Left lung (tissue), 14 donors: ENCODE measurements at places on chromosomes 3 and 15. TPM values are rescaled to one million over a fixed set of nuclear protein-coding genes. Genes with fewer than 3 reads are reported as not detected.

A4GNT gene
- polyA plus RNA-seq: 0.36 TPM

GOLGA8Q gene
- 8.0 TPM for polyA plus RNA-seq

CLRN1 gene
- not detected for polyA plus RNA-seq

GOLGA6L10 gene
- polyA plus RNA-seq: 13.6 TPM

IQCH gene
- 2.6 TPM for polyA plus RNA-seq

TMA7 gene
- polyA plus RNA-seq: 268 TPM

ANKRD63 gene
- not detected for polyA plus RNA-seq

FSD2 gene
- 0.49 TPM for polyA plus RNA-seq

PGBD4 gene
- polyA plus RNA-seq: 2.3 TPM

EIF4G1 gene
- 204 TPM for polyA plus RNA-seq

STAB1 gene
- polyA plus RNA-seq: 46.9 TPM

PLS1 gene
- polyA plus RNA-seq: 17.7 TPM

MKRN2OS gene
- polyA plus RNA-seq: 1.2 TPM

PRRT3 gene
- 3.2 TPM for polyA plus RNA-seq

CCDC191 gene
- 21.7 TPM for polyA plus RNA-seq

SCG3 gene
- polyA plus RNA-seq: 2.2 TPM

NRROS gene
- polyA plus RNA-seq: 6.6 TPM

GUCA1C gene
- polyA plus RNA-seq: not detected

CCR8 gene
- not detected for polyA plus RNA-seq

PRR20G gene
- polyA plus RNA-seq: not detected

GOLGA8G gene
- polyA plus RNA-seq: not detected

HHATL gene
- polyA plus RNA-seq: 1.0 TPM

PRSS50 gene
- 0.78 TPM for polyA plus RNA-seq

SCG5 gene
- 11.1 TPM for polyA plus RNA-seq

CACNA2D2 gene
- polyA plus RNA-seq: 15.4 TPM

RLBP1 gene
- polyA plus RNA-seq: not detected

CILP gene
- polyA plus RNA-seq: 1.6 TPM

CFAP100 gene
- 7.4 TPM for polyA plus RNA-seq

AHSG gene
- 3.2 TPM for polyA plus RNA-seq

RTP3 gene
- not detected for polyA plus RNA-seq
